Central memory CD8-positive, alpha-beta T cell (primary cell): ENCODE measurements at places on chromosomes 2 and 18.

DNA sequence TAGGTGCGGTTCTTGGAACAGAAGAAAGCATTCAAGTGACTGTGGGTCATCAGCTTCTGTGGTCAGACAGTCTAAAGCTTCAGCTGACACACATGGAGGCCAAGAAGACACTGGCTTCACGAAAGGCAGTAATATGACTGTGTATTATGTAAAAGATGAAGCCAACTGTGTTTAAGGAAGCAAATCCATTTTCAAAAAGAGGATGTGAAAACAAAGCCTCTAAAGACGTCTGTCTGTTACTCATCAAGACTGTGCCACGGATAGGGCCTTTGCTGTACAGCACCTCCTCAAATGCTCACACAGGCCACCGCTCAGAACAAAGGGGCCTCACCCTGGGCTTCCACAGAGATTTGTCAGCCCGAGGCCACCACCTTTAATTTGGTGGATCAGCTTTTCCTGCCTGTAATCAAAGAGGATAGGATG, 21.1 kb upstream of the TMEM163 start:
- H3K27ac ChIP-seq: no peak overlapping the region
- H3K4me1 ChIP-seq: peaks cover 3% of the 10 kb centered on the region
- peaks cover 2% of the 10 kb centered on the region for H3K36me3 ChIP-seq
- no peak overlapping the region for H3K4me3 ChIP-seq

GRCh38 chr2:37527361-37527760, 144.1 kb downstream of the CDC42EP3 start:
- no peaks in the 10 kb centered on the region for H3K36me3 ChIP-seq
- no peaks in the 10 kb centered on the region for H3K4me1 ChIP-seq
- peaks cover 2% of the 10 kb centered on the region for H3K27me3 ChIP-seq

GRCh38 chr2:105739944-105740530, 4.7 kb upstream of the NCK2 start:
- H3K27me3 ChIP-seq: no peaks in the 10 kb centered on the region
- peaks cover 73% of the 10 kb centered on the region for H3K4me1 ChIP-seq
- peak overlapping the region; percentile 95 for H3K27ac ChIP-seq

- no peak overlapping the region for H3K27ac ChIP-seq
- peaks cover 5% of the 10 kb centered on the region for H3K36me3 ChIP-seq
- no peak for DNase-seq
- no peaks in the 10 kb centered on the region for H3K4me1 ChIP-seq
- H3K27me3 ChIP-seq: no peaks in the 10 kb centered on the region
Observed at GRCh38 chr2:45406621-45407020, 204.4 kb downstream of the SRBD1 start.
